ENCODE measurements at places on chromosomes 3 and 15.

GRCh38 chr3:120689395-120689794, 7.4 kb upstream of the HGD start:
- H3K4me1 ChIP-seq: no peaks in the 10 kb centered on the region
- peaks cover 30% of the 10 kb centered on the region for H3K36me3 ChIP-seq
- no peak for DNase-seq
- H3K27me3 ChIP-seq: no peaks in the 10 kb centered on the region

DNA sequence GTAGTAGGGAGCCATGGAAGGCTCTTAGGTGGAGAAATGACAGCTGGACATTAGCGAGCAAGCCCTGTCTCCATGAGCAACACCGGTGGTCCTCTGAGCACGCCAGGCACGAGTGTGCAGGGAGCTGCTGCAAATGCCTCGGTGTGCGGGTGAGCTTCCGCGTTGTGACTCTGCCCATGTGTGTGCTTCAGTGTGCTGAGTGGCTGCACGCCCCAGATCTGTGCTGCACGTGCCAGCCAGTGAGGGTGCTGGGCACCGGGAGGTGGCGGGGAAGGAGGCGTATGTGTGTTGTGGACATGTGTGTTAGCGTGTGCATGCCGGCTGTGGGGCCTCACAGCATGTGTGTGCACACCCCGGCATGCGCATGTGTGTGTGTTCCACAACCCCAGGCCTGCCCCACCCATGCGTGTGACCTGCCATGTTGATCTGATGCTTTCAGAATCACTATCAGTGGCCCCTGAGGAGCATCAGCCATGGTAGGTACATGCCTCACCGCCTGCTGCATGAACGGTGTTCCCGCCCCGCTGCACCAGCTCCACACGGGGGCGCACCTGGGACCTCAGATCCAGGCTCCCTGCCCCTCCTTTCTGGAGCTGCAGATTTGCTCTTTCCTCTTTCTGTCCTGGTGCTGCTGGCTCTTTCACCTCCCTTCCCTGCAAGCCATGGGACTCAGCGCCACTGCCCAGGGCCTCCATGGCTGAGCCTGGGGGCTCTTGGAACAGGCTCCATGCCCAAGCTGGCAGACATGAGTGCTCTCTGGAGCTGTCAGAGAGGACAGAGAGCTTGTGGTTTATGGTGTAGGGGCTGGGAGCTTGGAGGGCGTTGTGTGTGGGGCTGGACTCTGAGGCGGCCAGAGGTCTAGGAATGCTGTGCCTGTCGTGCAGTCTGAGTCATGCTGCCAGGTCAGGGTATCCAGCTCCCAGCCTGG, 169.4 kb downstream of the TBC1D2B start:
- H3K27ac ChIP-seq: no peak overlapping the region
- DNase-seq: peak; percentile 19
- no peak overlapping the region for H3K4me3 ChIP-seq
- peaks cover 3% of the 10 kb centered on the region for H3K4me1 ChIP-seq
- H3K36me3 ChIP-seq: no peaks in the 10 kb centered on the region
- H3K27me3 ChIP-seq: no peaks in the 10 kb centered on the region

DNA sequence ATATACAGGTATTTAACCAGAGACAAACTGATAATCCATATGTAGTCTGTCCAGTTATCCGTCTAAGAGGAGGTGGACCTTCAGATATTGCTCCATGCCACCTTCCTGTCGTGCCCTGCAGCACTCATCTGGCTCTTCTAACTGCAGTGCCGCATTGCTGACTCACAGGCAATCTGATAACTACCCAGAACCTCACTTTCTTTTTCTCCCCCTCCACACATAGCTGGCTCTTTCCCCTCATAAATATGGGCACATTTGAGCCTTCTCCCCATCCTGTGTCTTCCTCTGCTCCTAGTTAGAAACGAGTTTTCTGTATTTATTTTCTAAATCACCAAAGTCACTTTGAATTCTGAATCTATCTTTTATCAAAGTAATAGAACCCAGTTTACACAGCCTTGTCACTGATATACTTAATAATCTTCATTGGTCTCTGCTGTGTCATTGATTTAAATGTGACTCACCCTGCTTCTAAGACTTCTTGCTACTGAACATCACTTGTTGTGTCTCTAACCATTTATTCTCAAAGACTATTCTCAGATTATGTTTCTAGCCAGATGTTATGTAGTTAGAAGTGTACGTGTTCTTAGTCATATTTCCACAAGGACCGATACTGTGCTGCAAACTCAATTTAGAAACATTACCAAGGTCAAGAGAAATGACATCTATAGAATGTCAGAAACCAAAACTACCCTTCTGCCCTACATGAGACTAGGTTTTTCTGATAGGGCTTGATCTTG, 17.4 kb upstream of the KCNMB2 start:
- H3K36me3 ChIP-seq: no peaks in the 10 kb centered on the region
- H3K27ac ChIP-seq: no peak overlapping the region
- H3K27me3 ChIP-seq: no peaks in the 10 kb centered on the region
- no peak for DNase-seq
- H3K4me3 ChIP-seq: no peak overlapping the region

DNA sequence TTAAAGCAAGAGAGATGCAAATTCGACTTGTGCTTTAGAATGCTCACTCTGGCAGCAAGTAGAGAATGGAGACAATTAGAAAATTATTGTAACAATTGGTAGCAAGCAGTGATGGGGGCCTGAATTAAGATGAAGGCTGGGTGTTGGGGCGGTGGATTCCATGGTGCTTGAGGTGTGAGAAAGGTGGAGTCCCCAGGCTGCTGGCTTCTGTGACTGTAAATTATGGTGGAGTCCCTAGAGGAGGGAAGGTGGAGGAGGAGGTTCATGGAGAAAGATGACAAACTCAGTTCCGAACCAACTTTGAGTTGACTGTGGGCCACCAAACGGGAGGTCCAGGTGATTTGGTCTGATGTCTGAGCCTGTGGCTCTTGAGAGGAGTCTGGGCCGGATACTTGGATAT, 10.7 kb upstream of the SMAD3 start:
- no peak overlapping the region for H3K27ac ChIP-seq
- no peak overlapping the region for H3K4me3 ChIP-seq
- H3K27me3 ChIP-seq: no peaks in the 10 kb centered on the region
- no peaks in the 10 kb centered on the region for H3K36me3 ChIP-seq

DNA sequence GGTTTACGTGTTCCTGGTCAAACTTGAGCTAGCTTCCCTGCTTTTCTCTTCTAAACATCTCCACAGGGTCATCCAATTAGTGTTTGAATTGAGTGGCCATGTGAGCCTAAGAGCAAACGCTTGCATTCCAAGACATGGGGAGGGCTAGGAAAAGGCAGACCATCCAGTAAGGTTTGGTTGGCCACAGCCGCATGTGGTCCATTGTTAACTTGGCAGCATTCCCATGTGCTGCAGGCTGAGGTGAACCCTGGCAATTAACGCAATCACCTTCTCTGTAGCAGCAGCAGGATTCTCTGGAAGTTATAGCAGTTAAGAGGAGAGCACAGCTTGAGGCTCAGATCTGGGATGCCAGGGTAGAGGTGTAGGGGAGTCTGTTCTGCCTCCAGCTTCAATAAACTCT, 502.2 kb upstream of the LMCD1 start:
- H3K27ac ChIP-seq: no peak overlapping the region
- no peaks in the 10 kb centered on the region for H3K4me1 ChIP-seq
- no peaks in the 10 kb centered on the region for H3K36me3 ChIP-seq
- H3K4me3 ChIP-seq: no peak overlapping the region
- no peak for DNase-seq
- H3K27me3 ChIP-seq: no peaks in the 10 kb centered on the region
